ENCODE measurements at places on chromosomes 6 and 20.

GRCh38 chr6:161961046-161961445, 687.2 kb upstream of the AGPAT4 start:
- no peak for DNase-seq

- DNase-seq: no peak
Observed at GRCh38 chr20:10268636-10269035, 50.0 kb downstream of the SNAP25 start.

GRCh38 chr20:64038224-64038564, 2.2 kb downstream of the C20orf204 start:
- peak; percentile 62 for DNase-seq

GRCh38 chr20:56781108-56781739, 152.1 kb downstream of the TFAP2C start:
- no peak for DNase-seq

- no peak for DNase-seq
Observed at GRCh38 chr6:156816505-156816904, 39.3 kb downstream of the ARID1B start.

DNA sequence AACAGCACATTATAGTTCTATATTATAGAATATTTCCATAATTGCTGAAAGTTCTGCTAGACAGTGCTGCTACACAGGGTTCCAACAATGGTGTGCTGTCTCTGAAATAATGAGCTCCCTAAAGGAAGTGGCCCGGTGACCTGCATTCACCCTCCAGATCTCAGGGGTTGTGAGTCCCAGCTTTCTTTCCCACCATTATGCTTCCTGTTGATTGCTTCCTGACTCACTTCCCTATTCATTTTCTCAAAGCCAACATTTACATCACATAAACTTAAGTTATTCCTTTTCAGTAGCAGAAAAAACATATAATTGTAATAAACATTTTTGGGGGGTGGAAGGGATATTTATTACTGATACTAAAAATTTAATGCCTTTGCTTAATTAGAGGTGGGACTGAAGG, 12.9 kb upstream of the CCN6 start:
- no peak for DNase-seq

DNA sequence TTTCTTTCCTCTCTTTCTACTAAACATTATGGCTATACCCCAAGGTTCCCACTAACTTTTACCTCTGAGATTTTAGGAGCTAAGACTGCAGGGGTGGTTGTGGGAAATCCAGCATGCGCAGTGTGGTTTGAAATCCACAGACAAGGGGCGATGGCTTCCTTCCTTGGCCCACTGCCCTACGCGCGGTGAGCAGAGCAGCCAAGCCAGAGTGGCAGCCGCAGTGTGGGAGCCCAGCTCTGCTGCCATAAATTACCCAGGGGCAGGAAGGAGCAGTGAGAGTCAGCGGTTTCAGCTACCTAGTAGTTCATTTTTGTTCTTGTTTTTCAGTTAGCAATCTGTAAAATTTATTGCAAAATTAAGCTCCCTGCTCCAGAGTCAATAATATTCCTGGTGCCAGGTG, 101.4 kb downstream of the BMP2 start:
- DNase-seq: no peak

DNA sequence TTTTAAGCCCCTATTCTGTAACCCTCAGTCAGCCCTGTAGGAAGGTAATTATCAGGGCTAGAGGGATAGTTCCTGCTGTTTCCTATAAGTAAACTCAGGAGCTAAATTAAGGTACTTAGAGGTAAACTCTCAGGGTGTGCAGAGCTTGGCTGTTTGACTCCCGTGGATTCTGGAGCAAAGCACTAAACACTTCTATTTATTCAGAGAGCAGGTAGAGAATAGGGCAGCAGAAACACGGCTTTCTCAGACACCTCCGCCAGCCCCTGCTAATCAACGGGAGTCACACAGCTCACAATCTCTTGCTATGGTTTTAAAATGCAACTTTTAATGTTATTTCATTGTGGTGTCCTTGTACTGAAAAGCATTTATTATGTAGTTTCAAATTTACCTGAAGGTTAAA, 21.8 kb downstream of the PRKN start:
- no peak for DNase-seq

DNA sequence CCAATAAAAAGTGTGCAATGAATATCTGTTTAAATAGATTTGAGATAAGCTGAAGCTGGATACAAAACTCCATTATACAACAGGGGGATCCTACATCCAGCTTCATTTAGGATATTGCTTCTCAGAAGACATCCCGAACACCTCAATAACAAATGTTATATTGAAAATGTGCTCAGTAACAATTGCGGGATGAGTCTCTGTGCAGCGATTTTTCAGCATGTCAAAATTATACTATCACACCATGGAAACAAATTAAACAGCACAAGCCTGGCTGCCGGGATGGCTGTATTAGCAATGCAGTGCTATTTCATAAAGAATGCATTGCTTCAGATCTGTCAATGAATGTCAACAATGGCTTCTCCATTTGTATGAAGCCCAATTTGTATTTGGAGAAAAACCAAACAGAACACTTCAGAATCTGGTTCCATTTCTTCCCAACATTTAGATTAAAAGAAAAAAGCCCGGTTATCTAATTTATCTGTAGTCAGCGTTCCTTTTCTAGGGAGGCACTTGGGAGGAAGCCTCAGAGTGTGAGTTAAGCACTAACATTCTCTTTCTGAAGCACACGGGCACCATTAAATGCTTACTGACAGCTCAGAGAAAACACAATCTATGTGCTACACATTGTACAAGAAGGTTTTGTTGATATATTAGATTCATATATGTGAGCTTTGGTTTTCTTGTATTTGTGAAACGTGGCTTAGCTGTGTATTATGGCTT, 310.9 kb upstream of the AGPAT4 start:
- no peak for DNase-seq

DNA sequence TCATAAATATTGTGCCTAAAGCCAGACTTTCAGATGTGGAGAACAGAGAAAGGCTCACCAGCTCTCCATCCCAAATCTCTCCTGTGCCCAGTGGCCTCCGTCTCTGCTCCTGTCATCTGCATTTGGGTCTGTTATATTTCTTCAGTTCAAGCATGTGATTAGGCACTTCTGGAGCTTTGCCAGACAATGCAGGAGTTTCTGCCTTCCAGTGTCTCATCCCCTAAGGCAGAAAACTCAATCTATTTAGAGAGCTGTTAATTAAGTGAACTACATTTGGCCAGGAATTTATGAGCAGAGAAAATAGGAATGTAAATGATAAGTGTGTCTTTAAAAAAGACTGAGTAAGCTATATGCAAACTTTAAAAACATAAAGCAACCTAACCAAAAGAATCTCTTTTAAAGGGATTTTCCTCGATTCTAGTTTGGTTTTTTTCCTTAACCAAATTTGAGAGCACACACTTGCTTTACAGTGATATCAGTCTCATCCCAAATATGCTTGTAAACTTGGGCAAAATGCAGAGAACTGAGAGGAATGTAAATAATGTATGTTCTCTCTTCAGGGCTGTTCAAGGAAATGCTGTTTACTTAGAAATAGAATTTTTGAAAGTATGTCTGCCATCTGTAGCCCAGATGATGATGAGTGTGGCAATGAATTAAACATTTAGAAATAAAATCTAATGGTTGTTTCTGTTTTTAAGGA, 113.9 kb downstream of the ELOVL4 start:
- DNase-seq: no peak

- DNase-seq: no peak
Observed at GRCh38 chr6:29958046-29958445, 15.7 kb downstream of the HLA-A start.

DNA sequence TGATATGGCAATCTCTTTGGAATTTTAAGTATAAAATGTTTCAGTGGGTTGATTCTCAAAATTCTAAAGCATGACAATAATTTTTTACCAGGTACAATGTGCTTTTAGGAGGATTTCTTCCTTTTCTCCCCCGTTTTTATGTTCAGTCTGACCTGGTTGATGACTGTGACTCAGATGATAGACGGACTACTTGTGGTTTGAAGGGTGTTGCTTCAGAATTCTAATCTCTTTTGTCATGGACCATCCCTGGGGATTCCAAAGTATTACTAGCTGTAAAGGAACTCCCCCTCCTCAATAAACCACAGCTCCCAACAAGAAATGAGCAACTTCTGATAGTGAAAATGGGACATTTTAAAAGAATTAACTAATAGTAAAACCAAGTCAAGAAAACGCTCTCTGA, 34.9 kb upstream of the TNFAIP3 start:
- no peak for DNase-seq

DNA sequence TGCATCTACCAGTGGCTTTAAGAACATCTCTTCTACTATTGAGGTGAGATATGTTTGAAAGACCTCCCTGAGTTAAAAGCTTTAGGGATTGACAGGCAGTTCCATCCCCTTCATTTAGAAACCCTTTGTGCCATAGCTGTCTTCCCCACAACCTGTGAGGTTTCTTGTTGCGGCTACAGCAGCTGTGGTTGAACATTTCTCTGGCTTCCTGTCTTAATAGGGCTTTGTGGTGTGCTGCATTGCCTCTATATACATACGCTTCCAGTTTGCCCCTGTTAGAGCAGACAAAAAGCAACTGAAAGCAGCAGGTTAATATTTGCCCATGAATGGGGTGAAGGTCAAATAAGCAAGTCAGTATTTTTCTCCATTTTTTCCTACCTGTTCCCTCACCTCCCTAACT, 210.2 kb downstream of the TMEM200A start:
- DNase-seq: no peak

DNA sequence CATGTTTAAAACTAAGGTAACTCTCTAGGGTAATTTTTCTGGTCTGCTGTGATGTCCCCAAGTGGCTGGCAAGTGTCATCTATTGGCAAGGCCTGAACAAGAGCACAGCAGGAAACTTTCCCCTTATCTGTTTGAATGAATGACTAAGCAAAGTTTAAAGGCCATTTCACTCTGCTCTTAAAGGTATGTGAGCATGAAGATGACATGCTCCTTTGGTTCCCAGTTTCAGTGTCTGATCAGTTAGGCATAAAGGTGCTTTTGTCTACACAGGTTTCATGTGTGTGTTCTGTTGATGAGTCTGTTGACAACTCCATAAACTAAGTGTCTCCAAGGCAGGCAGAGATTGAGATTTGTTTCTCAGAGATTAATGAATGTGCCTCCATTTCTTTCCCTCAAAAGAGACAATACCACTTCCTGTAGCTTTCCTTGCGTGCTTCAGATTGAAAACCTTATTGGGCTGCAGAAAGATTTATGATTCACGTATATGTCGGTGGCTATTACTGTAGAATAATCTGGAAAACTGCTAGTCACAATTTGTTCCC, 83.9 kb downstream of the MAP3K7 start:
- DNase-seq: no peak

- DNase-seq: no peak
Observed at GRCh38 chr6:92259171-92259570, 1160.2 kb downstream of the EPHA7 start.

GRCh38 chr6:106452628-106453027, 92.1 kb downstream of the CRYBG1 start:
- DNase-seq: no peak

DNA sequence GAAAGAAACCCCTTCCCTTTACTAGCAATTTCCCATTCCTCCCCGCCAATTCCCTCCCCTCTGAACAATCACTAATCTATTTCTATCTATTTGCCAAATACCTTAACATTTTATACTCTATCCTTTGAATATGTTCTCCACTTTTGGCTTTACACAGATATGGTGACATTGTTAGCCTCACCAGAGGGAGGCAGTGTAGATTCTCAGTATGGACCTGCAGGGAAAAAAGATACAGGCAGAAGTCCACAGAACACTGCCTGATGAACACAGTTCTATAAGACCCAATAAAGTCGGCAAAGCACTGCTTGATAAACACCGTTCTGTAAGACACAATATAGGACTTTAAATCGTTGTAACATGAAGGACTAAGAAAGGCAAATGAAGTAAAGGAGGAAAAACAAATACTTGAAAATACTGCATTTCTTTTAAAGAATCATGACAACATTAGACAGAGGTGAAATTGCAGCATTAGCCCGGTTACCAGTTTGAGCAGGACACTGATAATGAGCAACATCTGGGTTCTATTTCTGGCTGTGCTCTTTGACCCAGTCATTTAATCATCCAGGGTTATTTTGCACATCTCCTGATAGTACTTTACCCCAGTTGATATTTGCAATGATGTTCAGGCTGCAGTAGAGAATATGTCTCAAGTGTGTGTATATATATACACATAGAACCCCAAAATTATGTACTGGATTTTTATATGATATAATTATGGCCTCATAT, 296.8 kb downstream of the UTRN start:
- DNase-seq: no peak

- DNase-seq: no peak
Observed at GRCh38 chr6:100212131-100212530, 218.1 kb upstream of the MCHR2 start.

DNA sequence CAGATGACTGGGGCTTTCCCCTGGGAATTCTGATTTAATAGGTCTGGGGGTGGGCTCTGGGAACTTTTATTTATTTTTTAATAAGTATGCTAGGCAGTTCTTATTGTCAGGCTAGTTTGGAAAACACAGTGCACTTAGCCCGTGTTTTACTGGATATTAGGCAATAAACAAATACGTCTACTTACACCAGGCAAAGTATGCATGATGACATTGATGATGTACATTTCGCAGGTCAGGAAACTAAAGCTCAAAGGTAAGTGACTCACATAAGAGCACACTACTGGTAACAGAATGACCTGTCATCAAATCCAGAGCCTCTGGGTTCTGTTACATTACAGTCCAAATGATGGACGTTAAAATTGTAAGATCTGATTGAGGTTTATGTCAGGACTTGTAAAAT, 144.4 kb upstream of the EXOC2 start:
- DNase-seq: no peak

DNA sequence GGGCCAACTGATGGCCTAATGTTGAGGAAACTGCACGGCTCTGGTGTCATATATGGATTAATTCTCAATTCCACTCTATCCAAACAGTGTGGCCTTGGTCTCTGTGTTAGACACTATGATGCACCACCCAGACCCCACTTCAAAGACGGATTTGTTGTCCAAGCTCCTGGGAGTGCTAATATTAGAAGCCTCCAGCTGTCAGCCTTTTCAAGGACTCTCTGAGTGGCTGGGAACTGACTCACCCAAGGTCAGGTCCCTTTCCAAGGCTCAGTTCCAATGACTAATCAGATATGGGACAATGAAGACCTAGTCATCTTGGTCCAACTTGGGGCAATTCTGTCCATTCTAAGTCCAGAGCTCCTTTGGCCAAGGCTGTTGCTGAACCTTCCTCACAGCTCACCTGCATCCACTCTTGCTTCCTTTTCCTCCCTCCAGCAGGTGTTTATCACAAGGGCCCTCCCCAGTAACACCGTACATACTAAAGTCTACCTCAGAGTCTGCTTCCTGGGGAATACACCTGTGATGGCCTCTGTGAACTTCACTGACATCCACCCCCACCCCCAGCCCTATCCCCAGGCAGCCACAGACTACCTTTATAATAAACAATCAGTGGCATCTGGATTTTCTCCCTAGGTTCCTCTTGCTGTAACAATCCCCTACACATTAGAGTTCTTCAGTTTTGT, 7.2 kb upstream of the IL20RA start:
- DNase-seq: no peak

DNA sequence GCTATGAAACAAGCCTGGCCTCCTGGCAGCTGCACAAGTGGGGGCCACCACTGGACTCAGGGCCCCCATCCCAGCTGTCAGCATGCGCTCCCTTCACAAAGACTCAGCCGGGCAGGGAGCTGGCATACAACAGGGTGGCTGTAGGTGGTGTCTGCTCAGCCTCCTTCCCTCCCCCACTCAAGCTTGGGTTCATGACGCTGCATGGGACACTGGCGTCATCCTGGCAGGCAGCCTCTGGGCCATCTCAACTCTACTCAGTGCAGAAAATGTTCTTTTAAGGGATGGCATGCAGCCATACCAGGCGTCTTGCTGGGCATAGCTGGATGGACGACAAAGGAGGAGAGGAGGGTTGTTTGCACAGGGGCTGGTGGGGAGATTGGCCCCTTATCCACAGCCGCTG, 30.5 kb downstream of the SAYSD1 start:
- no peak for DNase-seq
